Midbrain (tissue), 1 donor: ENCODE measurements at places on chromosomes 5 and 9.

DNA sequence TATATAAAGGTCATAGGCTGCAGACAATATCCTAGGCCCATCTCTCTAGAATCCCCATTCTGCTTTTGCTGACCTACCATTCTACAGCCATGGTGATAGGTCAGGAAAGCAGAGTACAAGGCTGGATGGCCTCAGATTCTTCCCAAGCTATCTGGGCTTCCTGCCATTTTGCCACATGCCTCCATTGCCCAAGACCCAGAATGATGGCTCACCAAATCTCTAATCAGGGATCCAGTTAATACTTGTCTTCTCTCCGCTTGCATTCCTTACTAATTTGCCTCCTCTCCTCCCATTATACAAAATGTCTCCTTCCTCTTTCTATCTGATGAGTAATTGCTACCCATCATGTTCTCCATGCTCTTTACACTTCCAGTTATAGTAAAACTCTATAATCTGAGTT lies 22.7 kb upstream of the NDUFS4 start:
- no peak for DNase-seq

DNA sequence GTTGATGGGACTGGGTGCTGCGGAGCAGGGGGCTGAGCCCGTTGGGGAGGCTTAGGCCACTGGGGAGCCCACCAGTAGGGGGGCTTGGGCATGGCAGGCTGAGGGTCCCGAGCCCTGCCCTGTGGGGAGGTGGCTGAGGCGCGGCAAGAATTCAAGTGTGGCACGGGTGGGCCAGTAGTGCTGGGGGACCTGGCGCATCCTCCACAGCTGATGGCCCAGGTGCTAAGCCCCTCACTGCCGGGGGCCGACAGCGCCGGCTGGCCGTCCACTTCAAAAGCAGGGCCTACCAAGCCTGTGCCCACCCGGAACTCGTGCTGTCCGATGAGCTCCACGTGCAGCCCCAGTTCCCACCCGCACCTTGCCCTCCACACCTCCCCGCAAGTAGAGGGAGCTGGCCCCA lies 917.5 kb downstream of the TAF11L14 start:
- DNase-seq, result no peak

DNA sequence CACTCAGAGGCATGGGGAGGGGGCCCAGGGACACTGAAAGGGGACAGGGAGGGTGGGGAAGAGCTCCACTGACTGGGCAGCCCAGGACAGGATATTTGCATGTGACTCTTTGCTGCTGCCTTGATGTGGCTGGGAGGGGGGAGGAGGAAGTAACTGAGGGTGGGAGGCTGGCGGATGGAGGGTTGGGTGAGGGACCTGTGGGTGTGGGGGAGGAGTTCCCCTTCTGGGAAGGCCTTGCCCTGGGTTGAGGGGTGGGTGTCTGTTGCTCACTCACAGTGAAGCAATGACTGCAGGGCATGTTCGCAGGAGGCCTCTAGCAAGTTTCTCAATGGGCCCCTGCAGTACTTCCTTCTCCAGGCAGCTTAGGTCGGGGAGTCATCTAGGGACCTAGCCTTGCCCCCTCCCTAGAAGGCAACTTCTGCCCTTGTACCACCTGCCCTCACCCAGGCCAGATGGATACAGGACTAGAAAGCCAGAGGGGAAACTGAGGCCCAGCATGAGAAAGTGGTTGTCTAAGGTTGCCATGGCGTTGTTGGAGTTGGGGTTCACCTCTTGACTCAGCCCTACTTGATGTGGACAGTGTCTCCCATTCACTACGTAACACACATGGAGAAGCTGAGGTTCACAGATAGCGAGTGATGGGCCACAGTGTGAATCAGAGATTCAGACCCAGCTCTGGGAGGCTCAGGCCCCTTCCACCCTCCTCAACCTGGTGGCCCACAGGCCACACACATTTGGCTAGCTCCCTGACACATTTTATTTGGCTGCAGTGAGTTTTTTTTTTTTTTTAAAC lies 3.0 kb downstream of the GRK6 start:
- DNase-seq, result peak; percentile 34

DNA sequence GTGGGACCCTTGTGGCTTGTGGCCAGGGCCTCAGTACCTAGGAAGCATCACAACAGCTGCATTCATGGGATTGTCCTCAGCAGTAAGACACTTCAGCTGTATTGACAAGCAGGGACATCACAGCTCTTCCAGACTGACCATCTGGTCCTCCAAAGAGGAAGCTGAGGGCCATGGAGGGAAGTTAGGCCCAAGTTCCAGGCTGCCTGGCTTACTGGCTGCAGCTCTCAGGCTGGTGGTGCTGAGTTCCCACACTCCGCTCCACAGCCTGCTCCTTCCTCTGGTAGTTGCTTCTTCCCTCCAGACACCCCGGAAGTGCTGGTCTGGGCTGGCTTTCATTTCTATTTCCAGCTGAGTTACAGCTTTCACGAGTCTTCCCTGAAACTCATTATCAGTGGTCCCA lies 5.7 kb upstream of the STING1 start:
- peak; percentile 27 for DNase-seq

DNA sequence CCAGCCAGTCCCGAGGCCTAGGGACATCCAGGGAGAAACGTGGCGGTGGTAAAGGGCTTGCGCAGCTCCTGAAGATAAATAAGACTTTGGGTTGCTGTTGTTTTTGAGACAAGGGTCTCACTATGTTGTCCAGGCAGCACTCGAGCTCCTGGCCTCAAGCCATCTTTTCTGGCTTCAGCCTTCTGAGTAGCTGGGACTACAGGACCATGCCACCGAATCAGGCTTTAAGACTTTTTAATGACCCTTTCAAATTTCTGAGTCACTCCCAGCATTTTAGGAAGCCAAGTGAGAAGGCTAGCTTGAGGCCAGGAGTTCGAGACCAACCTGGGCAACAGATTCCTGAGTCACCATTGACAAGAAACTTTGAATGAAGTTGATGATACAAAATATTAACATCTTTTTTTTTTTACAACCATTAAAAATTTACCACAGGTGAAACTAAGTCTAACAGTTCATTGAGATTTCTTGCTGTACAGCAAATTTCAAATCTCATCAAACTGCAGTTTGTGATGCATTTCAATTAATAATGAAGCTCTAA lies 817 bp upstream of the GNE start:
- DNase-seq, result no peak

DNA sequence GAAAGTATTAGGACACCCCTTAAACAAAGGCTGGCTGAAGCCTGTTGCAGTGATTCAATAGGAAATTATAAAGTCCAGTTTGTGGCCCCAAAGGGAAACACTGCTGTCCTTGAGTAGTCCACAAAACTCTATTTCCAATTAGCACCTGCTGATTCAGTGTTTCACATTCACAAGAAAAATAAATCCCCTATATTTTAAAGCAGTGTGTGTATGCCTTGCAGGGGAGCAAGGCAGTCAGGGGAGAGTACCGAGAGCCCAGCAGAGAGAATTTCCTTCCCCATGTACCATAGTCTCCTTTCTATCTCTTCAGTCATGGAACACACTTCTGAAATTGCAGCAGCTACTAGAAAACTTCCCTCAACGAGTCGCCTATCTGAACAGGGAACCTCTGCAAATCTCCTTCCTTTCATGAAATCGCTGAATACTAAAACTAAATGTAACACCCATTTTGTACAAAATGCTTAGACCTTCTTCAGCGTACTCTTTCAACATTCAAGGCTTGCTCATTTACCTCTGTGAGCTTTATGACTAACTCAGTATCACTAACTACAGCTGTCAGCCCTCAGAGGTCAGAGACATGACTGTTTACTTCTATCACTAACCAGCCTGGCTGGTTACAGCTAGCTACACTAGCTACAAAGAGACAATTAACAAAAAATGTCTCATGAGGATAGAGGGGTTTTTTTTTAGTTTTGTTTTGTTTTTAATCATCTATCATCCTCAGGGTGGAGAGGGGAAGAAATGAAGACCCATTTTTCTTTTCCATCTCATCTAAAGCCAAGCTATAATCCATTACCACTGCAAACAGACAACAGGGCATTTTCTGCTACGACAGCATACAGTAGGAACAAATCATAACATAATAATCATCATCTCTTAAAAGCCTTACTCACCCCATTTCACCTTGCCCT lies 188.7 kb downstream of the EBF1 start:
- no peak for DNase-seq

GRCh38 chr5:74364507-74364906 lies 276.0 kb downstream of the ENC1 start:
- no peak for DNase-seq

DNA sequence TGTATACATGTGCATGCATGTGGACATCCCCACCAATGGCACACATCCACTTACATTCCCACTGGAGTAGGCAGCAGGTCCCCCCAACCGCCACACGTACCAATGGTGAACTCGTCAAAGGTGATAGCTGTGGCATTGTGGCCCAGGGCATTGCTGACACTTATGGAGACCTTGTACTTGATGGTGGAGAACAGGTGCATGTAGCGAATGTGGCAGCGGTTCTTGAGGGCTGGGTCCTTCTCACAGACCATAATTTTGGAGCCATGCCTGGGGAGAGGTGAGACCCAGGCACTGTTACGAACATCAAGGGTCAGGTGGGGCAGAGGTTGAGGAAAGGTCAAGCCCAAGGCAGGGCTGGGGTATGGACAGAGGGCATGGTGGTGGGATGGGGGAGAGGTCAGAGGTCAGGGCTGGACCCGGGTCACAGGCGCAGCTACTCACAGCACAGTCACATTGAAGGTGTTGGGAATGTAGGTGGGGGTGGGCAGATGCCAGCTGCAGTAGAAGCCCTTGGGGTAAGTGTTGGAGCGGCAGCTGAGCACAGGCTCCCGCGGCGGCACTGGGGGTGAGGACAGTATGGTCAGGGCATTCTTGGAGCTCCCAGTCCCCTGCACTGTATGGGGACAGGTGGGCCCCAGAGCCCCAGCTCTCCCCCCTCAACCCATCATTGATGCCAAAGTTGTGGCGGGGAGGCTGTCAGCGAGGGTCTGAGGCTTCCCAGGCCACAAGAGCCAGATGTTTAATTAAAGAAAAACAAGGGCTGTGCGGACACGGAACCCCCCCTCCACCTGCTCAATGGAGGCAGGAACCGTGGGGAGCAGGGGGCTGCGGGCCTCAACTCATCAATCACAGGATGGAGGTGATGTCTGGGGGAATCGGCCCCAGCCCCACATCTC lies 31.9 kb downstream of the CNTFR start:
- DNase-seq, result no peak

- no peak for DNase-seq
These were observed 2205.1 kb upstream of the C9orf72 start for GRCh38 chr9:29778281-29778849.

DNA sequence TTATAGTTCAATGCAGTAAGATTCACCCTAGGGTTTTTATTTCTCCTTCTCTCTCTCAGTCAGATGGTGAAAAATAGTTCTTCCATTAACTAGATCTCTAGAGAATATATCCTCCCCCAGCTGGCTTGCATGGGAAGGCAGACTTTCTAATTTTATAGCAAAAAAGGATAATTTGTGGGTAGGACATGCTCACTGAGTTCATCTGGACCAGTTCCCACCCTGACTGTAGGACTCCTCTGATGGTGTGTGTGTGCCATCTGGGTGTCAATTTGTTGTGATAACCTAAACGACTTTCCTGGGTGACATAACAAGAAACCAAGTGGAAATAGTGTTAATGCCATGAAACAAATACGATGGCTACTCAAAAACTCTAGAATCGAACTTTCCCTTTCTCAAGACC lies 44.9 kb downstream of the APBA1 start:
- no peak for DNase-seq

DNA sequence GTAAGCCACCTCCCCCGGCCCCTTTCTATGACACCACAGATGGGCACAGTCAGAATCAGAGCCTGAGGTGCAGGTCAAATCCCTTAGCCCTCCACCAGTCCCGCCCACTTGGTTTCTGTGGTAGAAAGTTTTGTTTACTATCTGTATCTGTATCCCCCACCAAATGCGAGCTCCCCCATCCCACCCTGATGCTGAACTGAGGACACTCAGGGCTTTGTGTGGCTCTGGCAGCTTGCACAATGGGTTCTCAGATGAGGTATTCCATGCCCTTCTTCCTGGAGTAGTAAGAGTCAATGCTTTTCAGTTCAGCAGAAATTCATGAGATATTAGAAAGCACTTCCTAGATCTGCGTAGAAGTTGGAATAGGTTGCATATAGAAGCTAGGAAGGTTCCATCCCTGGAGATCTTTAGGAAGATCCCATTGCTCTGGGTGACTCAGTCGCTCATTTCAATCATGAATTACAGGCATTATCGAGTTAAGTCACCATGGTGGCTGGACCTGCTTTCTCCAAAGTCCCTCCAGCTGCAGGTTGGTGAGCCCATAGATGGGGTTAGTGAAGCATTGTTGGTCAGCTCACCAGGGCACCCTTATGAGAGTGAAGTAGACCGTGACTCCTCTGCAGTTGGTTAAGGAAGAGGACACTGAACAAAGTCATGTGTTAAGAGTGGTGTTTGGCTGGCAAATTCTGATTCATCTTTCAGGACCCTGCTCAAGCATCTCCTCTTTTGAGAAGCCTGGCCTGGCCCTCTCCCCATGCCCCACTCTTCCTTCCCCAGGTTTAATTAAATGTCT lies 10.6 kb upstream of the KCNIP1 start:
- peak; percentile 13 for DNase-seq

GRCh38 chr9:114271556-114272510 lies 51.1 kb upstream of the ORM1 start:
- DNase-seq, result peak; percentile 33

DNA sequence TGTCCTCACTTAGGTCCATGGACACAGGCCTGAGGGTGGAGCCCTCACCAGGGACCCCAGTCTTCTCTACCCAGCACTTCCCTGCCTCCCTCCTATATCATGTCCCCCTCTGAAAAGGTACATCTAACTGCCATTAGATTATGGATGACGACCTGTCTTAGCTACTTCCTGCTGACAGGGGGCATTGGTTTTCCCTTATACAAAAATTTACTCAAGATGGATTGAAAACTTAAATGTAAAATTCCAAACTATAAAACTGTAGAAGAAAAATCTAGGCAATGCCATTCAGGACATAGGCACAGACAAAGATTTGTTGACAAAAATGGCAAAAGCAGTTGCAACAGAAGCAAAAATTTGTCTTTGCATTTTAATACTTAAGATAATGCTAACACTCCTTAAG lies 623.2 kb upstream of the FAM174A start:
- no peak for DNase-seq

GRCh38 chr5:180568914-180569313 lies 22.4 kb downstream of the SCGB3A1 start:
- no peak for DNase-seq

DNA sequence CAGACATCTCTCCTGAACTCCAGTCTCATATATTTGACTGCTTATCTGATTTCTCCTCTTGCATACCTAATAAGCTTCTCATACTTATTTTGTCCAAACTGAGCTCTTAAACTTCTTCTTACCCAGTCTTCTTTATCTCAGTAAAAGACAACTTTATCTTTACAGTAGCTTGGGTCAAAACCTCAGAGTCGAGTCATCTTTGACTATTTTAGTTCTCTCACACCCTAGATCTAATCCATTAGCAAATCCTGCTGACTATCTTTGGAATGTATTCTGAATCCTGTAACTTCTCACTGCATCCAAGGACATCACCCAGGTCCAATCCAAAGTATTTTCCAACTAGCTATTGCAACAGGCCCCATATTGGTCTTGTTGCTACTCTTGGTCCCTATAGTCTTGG lies 11.8 kb upstream of the JAK2 start:
- DNase-seq, result no peak

DNA sequence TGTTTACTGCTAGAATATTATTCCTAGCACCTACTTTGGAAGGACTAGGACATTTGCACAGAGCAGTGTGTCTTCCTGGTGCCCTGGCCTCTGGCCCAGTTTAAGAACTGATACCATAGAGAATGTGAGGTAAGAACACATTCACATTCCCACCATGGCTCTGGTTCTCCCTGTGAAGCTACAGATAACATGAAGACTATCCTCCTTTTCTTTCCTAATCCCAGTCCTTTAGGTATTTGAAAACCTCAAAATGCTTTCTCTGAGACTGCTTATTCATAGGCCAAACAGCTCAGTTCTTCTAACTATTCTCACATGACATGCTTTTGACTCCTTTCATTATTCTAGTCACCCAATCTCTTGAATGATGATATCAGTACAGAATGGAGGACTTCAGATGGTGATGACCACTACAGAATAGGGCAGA lies 11.9 kb downstream of the FAM219A start:
- no peak for DNase-seq
